ENCODE measurements at places on chromosomes 3 and 15.

- peak; percentile 4 for DNase-seq
Measured at GRCh38 chr3:100737334-100737733, 28.0 kb downstream of the TFG start.

- no peak for DNase-seq
Measured at GRCh38 chr3:56342475-56342874, 125.8 kb downstream of the ERC2 start.

DNA sequence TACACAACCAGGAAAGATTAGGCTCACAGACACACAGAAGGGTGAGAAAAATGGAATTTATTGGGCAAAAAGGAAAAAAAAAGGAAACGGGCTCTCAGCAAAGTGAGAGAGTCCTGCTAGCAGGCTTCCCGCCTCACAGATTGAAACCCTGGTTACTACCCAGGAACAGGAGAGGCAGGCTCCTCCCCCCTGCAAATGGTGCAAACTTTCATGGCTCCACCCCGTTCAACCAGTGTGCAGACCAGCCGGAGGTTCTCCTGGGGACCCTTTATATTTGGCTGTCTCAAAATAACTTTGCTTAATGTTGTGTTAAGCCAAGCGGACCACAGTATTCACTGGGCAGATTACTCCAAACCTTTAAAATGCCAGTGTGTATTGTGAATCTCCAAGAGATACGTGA, 40.3 kb downstream of the IL1RAP start:
- no peak for DNase-seq

GRCh38 chr3:48855681-48856447, 8.2 kb upstream of the PRKAR2A start:
- DNase-seq: no peak

DNA sequence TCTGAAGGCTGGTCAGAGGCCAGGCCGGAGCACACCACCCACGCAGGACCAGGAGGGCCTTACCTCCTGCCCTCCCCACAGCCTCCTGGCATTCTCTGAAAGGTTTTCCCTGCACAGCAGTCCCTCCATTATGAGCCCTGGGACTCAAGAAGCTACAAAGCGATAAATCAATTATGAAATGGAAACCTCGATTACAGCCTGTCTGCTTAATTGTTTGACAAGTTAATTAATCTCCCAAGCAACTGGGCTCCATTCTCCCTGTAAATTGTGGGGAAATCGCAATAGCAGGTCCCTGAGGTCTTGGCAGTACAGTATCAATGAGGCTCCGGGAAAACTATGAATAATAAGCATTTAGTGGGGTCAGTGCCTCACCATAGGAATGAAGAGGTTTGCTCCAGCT, 683.5 kb downstream of the NTRK3 start:
- DNase-seq: no peak

- DNase-seq: no peak
Measured at GRCh38 chr3:68239542-68239941, 585.1 kb upstream of the SUCLG2 start.

DNA sequence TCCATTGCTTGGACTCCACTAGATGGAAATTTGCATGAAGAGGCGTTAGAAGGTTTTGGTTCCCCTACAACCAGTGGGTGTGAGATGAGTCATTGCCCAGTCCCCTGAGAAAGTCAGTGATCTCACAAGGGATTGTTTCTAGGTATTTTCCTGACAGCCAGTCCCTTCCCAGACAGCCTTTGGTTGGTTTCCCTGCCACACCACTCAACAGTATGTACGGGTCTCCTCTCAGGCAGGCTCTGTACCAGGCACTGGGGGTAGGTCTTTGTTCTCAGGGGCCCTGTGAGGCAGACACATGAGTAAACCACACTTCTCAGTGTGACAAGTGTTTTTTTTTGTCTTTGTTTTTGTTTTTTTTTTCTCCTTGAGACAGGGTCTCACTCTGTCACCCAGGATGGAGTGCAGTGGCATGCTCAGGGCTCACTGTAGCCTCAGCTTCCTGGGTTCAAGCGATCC, 4.0 kb downstream of the LAMP3 start:
- peak; percentile 60 for DNase-seq

GRCh38 chr3:156803952-156804741, 22.0 kb upstream of the LEKR1 start:
- no peak for DNase-seq

DNA sequence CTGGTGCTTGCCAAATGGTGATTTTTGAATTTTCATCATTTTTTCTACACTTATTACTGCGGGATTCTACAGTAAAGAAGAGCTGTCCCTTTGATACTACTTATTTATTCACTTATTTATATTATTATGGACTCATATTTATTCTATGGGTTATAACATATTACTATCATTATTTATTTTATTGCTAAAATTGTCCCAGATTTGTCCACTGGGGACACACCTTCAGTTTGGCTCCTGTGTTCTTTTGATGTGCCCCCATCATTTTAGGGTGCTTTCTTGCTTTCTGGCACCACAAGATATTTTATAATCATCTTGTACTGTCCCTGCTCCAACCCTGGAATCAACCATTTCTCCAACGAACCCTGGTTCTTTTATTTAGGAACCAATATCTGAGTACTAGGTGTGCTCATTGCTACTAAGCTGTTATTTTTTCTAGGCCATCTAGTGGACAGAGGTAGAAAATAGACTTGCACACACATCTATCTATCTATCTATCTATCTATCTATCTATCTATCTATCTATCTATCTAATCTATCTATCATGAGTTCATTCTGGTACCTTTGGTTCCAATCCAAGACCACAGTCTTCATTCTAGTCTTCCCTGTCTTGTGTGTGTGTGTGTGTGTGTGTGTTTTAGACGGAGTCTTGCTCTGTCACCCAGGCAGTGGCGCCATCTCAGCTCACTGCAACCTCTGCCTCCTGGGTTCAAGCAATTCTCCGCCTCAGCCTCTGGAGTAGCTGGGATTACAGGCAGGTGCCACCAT, 16.0 kb downstream of the SLC22A14 start:
- no peak for DNase-seq

GRCh38 chr3:86865506-86865905, 125.4 kb downstream of the VGLL3 start:
- DNase-seq: no peak

- no peak for DNase-seq
Measured at GRCh38 chr15:65926899-65927298, 57.6 kb downstream of the RAB11A start.

DNA sequence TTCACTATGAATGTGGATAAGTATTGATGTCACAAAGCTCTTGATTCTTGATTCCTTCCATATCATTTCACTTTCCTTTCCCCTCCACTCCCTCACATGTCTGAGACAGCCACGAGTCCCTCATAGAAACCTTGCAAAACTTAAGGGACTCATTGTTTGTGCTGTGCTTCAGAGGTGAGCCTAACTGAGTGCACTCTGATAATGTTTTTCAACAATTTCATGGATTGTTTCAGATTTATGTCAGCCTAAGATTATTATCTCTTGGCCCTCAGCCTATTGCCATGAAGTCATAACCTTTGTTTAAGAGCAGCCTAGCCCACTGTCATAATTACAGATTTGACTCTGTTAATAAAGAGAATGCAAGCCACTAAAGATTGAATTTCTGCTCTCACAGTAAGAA, 363.6 kb downstream of the MECOM start:
- DNase-seq: no peak

GRCh38 chr3:36248374-36248773, 131.9 kb upstream of the STAC start:
- no peak for DNase-seq
